ENCODE measurements at places on chromosomes 5 and 9. TPM values are rescaled to one million over a fixed set of nuclear protein-coding genes. Genes with fewer than 3 reads are reported as not detected.

GRCh38 chr9:91943478-91944470, 6.3 kb downstream of the ROR2 start:
- no peak for DNase-seq

DNA sequence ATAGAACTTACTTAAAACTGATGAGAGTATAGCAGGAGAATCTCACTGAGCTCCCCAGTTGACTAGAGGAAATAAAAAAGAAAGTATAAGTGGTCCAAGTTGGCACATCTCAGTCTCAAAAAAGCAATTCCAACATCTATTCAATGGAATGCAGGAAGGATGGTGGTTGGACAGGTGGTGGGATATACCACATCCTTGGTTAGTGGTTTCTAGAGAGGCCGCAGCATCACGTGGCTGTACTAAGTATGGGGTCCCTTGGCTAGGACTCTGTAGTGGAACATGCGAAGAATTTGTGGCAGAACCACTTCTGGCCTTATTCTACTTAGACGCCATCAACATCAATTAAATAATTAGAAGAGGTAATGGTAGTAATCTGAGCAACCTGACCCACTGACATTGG, 232.4 kb downstream of the SAXO1 start:
- no peak for DNase-seq

GRCh38 chr5:67366691-67367395, 170.2 kb upstream of the CD180 start:
- DNase-seq = no peak

DNA sequence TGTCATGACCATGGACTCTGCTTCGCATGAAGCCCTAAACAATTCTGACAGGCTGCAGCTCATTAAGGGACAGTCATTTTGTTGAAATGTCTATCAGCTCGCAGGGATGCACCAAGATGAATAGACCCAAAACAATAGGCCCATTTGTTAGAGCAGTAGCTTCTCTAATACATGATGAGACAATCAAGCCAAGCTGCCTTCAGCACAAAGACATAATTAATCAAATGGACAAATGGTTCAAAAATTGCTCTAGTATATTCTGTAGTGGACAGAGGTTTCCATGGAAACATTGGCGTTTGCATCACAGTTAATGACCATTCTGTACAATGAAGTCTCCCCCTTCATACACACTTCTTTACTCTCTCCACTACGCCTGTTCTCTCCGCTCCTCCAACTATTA, 274.6 kb downstream of the ANXA1 start:
- no peak for DNase-seq

DNA sequence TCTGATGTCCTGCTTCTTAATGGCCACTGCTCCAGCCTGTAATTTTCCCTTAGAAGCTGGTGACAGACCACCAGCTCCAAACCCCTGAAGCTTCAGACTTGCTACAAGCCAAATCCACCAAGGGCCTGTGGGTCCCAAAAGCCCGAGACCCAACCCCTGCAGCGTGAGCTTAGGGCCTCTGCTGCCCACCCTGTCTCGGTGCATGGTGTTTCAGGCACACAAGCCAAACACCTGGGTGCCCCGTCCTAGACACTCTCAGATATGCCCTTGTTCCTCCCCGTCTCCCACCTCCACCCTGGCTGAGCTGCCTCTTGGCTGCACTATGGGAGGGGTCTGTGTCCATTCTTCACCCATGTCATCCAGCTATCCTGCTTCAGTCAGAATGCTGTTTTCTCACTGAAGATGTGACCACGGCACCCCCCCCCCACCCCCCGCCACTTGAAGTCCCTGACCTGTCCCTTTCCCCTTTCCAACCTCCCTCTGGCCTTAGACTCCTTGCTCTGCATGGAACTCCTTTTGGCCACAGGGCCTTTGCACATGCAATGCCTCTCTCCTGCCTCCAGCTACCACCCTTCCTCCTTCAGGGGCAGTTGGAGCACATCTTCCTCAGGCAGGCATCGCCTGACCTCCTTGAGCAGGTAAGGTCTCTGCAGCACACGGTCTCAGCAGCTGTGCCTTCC, 55.8 kb downstream of the ZNF354C start:
- no peak for DNase-seq

DNA sequence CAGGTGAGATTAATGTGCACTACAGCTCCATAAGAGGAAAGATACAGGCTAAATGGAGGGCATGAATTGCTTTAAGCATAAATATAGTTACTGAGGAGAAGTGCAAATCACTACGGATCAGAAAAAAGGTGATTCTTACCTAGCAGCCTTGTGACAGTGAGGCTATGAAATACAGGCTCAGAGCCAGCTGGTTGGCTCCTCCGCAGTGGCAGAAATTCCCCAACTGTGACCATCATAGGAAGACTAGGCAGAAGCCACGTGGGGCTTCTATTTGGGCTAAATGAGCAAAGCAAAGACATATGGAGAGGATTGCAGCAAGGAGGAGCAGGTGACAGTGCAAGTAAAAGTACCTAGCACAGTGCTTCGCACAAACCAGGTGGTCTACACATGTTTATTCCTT, 40.5 kb downstream of the CDO1 start:
- no peak for DNase-seq

DNA sequence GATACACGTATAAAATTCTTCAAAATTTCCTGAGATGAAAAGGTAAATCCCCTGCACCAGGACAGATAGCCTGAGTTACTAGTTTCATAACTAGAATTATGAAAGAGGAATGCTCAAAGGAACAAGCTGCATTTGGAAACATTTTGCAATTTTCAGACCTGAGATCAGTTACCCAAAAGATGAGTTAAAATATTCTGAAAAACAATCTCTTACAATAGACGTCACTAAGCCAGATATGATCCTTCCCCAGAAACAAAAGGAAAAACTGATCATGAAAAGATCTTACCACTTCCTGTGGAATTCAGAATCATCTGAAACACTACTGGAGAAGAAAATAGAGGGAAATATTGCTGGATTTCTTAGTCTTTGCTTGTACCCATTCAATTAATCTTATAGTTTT, 204.7 kb downstream of the ARRDC3 start:
- no peak for DNase-seq

DNA sequence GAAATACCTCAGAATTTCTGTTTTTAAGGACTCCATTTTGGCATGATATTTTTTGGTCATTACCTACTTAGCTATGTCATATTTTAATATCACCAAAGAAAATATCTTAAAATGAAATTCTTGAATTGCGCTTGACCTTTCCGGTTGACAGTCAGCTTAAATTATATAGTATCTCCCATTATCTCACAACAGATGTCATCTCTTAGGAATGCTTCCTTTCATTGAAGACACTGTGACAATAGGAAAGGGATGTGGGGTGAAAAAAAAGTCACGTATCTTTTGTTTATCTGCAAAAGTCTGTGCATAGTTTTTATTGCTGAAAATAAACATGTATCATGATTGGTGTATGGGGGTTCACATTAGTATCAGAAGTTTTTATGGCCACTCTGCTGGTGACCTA, 105.8 kb downstream of the INVS start:
- DNase-seq = no peak

- no peak for DNase-seq
Measured at GRCh38 chr9:121830441-121831140, 179.2 kb downstream of the DAB2IP start.

DNA sequence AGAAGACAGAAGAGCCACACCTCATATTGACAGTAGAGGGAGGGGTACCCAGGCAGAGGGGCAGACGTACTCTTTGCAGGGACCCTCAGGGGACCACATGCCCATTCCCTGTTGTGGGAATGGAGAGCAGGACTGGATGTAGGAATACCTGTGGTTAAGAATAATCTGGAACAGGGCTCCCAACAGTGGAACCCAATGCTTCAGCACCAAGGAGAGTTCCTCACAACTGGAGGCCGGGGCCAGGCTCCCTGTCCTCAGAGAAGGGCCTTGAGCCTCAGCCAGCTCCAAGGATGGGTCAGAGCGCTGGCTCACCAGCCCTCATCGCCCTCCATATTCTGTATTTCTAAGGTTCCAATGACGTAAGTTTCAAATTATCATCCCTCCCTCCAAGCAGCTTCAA, 7.4 kb upstream of the SHC3 start:
- no peak for DNase-seq

GRCh38 chr9:96490534-96491078, 40.6 kb downstream of the HABP4 start:
- no peak for DNase-seq

- no peak for DNase-seq
Measured at GRCh38 chr9:129449066-129449465, 171.8 kb downstream of the C9orf50 start.

IL13 gene
- polyA plus RNA-seq = not detected

FREM1 gene
- polyA plus RNA-seq = not detected

FAM153A gene
- polyA plus RNA-seq = not detected

SOWAHA gene
- 0.05 TPM for polyA plus RNA-seq

ADAMTS13 gene
- polyA plus RNA-seq = 0.86 TPM

ADAMTSL1 gene
- 22.6 TPM for polyA plus RNA-seq

SLC6A19 gene
- not detected for polyA plus RNA-seq

SLC28A3 gene
- 0.74 TPM for polyA plus RNA-seq

SLC46A2 gene
- not detected for polyA plus RNA-seq

Measured in AG04450 (cell line).